Naive thymus-derived CD8-positive, alpha-beta T cell (primary cell): ENCODE measurements at places on chromosomes 1 and 21. TPM values are rescaled to one million over a fixed set of nuclear protein-coding genes. Genes with fewer than 3 reads are reported as not detected.

ROR1 gene
- 0.44 TPM for total RNA-seq

KRTAP21-1 gene
- total RNA-seq = not detected

GRCh38 chr1:228108055-228108690 is 926 bp downstream of the MRPL55 start:
- no peaks in the 10 kb centered on the region for H3K27me3 ChIP-seq
- peak overlapping the region; percentile 94 for H3K27ac ChIP-seq
- no peaks in the 10 kb centered on the region for H3K36me3 ChIP-seq
- DNase-seq = no peak

- no peaks in the 10 kb centered on the region for H3K36me3 ChIP-seq
- no peaks in the 10 kb centered on the region for H3K4me1 ChIP-seq
- no peak overlapping the region for H3K27ac ChIP-seq
- DNase-seq = no peak
- peaks cover 24% of the 10 kb centered on the region for H3K27me3 ChIP-seq
Measured at GRCh38 chr1:68174738-68175113, 57.6 kb downstream of the WLS start.

DBT gene
- total RNA-seq = 16.5 TPM

GRCh38 chr1:5647234-5647633 is 345.0 kb downstream of the NPHP4 start:
- H3K4me3 ChIP-seq = no peak overlapping the region
- H3K4me1 ChIP-seq = no peaks in the 10 kb centered on the region
- DNase-seq = no peak

DNA sequence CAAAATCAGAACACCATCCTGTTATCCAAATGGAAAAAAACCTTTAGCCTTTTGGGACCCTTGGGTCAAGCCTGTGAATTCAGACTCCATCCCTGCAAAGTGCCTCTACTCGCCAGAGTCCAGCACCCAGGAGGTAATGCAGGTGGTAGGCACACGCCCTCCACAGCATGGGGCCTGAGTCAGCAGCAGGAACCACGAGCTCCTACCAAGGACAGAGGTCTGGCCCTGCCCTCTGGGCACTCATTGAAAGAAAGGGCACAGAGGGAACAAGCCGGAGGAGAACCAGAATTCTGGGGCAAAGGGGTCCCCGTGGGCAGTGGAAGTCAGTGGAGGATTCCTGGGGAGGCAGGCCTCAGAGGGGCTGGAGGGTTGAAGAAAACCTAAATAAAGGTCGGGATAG is 438.1 kb downstream of the NPHP4 start:
- H3K4me1 ChIP-seq = peaks cover 5% of the 10 kb centered on the region
- H3K36me3 ChIP-seq = no peaks in the 10 kb centered on the region
- H3K27me3 ChIP-seq = peaks cover 17% of the 10 kb centered on the region
- DNase-seq = no peak
- no peak overlapping the region for H3K27ac ChIP-seq

CFHR3 gene
- not detected for total RNA-seq

CHD5 gene
- total RNA-seq = 0.10 TPM

GRCh38 chr1:220291580-220291979 is 19.3 kb upstream of the RAB3GAP2 start:
- DNase-seq = no peak
- H3K4me3 ChIP-seq = no peak overlapping the region
- no peak overlapping the region for H3K27ac ChIP-seq
- H3K4me1 ChIP-seq = no peaks in the 10 kb centered on the region
- H3K36me3 ChIP-seq = no peaks in the 10 kb centered on the region
- H3K27me3 ChIP-seq = peaks cover 14% of the 10 kb centered on the region

ETV3L gene
- total RNA-seq = not detected

ATP1A2 gene
- not detected for total RNA-seq

GPN2 gene
- total RNA-seq = 35.4 TPM

CADM3 gene
- not detected for total RNA-seq

GRCh38 chr1:156682166-156682890 is 5.1 kb upstream of the NES start:
- H3K36me3 ChIP-seq = no peaks in the 10 kb centered on the region
- H3K27me3 ChIP-seq = peaks cover 47% of the 10 kb centered on the region
- H3K4me3 ChIP-seq = no peak overlapping the region
- no peak overlapping the region for H3K27ac ChIP-seq
- H3K4me1 ChIP-seq = peaks cover 9% of the 10 kb centered on the region
- DNase-seq = no peak

- no peak overlapping the region for H3K4me3 ChIP-seq
- H3K27me3 ChIP-seq = peaks cover 8% of the 10 kb centered on the region
- no peak overlapping the region for H3K27ac ChIP-seq
- no peaks in the 10 kb centered on the region for H3K36me3 ChIP-seq
- DNase-seq = no peak
Measured at GRCh38 chr21:38976900-38977299, 171.2 kb downstream of the ETS2 start.

BLACAT1 gene
- total RNA-seq = 0.11 TPM

DNA sequence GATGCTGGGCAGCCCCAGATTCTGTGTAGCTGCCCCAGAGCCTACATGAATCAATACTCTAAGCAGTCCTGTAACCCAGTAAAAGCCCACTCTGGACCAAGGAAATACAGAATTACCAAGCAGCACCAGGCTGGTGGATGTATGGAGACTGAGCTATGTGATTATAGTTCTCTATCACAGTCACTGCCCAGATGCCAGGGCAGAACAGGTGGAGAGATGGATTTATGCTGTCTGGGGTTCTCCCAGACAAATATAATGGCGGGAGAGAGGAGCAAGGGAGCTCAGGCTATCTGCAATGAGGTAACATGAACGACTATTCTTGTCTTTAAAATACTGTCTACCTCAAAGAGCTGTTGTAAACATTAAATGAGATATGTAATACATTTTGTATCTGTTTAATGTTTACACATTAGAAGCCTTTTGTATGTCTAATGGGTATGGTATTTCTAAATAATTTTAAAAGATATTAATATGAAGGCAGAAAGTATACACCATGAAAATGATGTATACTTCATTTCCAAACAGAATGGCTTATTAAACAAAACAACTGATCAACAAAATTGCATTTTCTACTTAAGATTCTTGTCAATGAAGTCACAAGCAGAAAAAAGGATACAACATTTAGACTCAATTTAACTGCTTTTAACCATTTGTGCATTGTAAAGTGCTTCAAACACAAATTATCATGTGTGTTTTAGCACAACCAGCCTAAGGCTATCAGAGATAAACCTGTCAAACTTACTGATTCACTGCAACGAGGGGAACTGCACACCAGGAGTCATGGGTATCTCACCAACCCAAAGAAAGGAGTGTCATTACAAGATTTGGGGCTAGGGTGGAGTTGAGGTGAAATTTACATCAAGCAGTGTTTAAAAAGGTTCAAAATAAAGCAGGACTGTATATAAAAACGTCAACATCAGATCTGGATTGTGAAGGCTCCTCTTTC is 3.0 kb downstream of the SDE2 start:
- H3K27me3 ChIP-seq = no peaks in the 10 kb centered on the region
- H3K27ac ChIP-seq = peak overlapping the region; percentile 53
- peaks cover 5% of the 10 kb centered on the region for H3K36me3 ChIP-seq
- peaks cover 69% of the 10 kb centered on the region for H3K4me1 ChIP-seq
- peak overlapping the region; percentile 100 for H3K4me3 ChIP-seq

- no peak overlapping the region for H3K27ac ChIP-seq
- peaks cover 25% of the 10 kb centered on the region for H3K27me3 ChIP-seq
- no peak overlapping the region for H3K4me3 ChIP-seq
- no peak for DNase-seq
- peaks cover 3% of the 10 kb centered on the region for H3K4me1 ChIP-seq
Measured at GRCh38 chr1:37438869-37439343, 35.5 kb upstream of the ZC3H12A start.

DNA sequence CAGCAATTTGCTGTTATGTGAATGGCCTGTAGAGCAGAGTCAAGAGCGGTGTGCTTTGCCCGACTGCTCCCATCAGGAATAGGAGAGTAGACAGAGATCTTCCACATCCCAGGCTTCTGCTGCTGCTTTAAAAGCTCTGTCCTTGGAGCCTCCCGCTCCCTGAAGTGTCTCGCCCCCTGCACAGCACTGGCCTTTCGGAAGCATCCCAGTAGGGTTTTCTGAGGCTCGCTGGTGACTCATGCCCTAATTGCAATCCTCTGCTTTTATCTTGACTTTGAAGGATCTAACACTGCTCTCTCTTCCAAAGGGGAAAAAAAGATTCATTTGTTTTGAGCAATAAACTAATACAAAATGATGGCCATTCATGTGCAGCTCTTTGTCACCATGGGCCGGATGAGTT is 13.3 kb upstream of the CD101 start:
- no peaks in the 10 kb centered on the region for H3K27me3 ChIP-seq
- no peaks in the 10 kb centered on the region for H3K36me3 ChIP-seq
- H3K27ac ChIP-seq = peak overlapping the region; percentile 98
- no peak for DNase-seq

RBP7 gene
- not detected for total RNA-seq

FTCD gene
- 2.2 TPM for total RNA-seq

DNA sequence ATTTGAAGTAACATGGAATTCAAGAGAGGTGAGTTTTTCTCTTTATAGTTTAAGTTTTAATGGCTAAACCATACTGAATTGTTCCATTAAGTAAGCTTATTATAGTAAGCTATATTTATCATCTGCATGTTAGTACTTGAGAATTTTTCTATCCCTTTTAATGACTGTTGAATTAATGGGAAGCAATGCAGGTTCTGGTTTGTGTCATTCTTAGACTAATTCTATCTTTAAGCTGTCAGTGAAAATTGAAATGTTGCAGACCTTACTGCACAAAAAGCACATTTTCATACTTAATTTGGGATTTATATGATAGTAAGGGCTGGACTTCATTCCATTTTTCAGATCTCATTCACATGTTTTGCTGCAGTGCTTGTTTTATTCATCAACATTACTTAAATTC is 25.9 kb downstream of the SRSF11 start:
- H3K36me3 ChIP-seq = peaks cover 33% of the 10 kb centered on the region
- H3K4me3 ChIP-seq = no peak overlapping the region
- peaks cover 12% of the 10 kb centered on the region for H3K4me1 ChIP-seq
- no peak for DNase-seq
- H3K27ac ChIP-seq = no peak overlapping the region
- no peaks in the 10 kb centered on the region for H3K27me3 ChIP-seq

DNA sequence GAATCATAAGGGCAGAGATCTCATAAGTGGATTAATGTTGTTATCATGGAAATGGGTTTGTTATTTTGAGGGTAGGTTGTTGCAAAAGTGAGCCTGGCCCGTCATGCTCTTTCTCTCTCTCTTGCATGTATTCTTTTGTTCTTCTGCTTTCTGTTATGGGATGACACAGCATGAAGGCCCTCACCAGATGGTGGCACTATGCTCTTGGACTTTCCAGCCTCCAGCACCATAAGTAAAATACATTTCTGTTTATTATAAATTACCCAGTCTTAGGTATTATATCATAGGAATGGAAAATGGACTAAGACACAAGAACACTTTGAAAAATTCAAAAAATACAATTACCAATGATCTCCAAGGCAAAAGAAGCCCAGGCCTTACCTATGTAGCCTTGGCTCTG is 676.1 kb downstream of the PTPRU start:
- no peaks in the 10 kb centered on the region for H3K4me1 ChIP-seq
- DNase-seq = no peak
- no peak overlapping the region for H3K4me3 ChIP-seq
- H3K27ac ChIP-seq = no peak overlapping the region
- H3K27me3 ChIP-seq = peaks cover 35% of the 10 kb centered on the region
- H3K36me3 ChIP-seq = no peaks in the 10 kb centered on the region

GRCh38 chr1:215971793-215972441 is 404.8 kb downstream of the KCTD3 start:
- no peaks in the 10 kb centered on the region for H3K36me3 ChIP-seq
- H3K27me3 ChIP-seq = no peaks in the 10 kb centered on the region
- H3K4me3 ChIP-seq = no peak overlapping the region
- H3K4me1 ChIP-seq = no peaks in the 10 kb centered on the region

LRP8 gene
- 11.4 TPM for total RNA-seq
